ENCODE measurements at places on chromosomes 6 and 20.

GRCh38 chr6:4895971-4896370 is 107.9 kb downstream of the RPP40 start:
- DNase-seq: no peak

GRCh38 chr6:7910298-7910653 is 312 bp downstream of the TXNDC5 start:
- no peak for DNase-seq

DNA sequence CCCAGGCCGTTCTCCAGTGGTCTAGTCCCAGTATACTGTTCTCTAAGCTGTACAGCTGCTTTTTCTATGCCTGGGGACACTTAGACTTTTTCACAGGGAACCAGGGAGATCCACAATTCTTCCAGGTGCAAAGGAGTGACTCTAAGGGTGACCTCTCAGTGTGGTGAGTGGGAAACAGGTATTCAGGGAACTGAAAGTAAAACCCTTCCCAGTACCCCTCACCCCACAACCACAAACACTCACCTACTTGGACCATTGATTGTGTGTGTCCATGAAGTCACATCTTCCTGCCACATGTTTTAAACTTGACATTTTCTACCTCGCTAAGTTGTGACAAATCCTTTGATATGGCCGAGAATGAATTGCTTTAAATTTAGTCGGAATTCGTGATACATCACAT is 183.6 kb downstream of the CLIC5 start:
- no peak for DNase-seq

DNA sequence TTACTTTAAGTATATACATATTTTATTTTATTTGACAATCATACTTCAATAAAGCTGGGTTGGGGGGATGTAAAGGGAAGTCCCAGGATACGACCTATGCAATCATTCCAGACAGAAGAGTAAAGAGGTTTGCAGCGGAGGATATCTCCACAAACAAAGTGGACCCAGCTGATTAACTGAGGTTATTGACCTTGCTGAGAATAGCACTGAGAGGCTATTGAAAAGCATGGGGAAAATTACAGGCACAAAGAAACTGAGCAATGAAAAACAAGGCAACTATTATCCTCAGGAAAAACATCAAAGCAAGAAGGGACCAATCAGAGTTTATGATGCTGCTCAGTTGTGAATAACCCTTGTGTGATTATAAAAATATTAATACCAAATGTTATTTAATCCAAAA is 32.6 kb downstream of the SERPINB1 start:
- DNase-seq: no peak

DNA sequence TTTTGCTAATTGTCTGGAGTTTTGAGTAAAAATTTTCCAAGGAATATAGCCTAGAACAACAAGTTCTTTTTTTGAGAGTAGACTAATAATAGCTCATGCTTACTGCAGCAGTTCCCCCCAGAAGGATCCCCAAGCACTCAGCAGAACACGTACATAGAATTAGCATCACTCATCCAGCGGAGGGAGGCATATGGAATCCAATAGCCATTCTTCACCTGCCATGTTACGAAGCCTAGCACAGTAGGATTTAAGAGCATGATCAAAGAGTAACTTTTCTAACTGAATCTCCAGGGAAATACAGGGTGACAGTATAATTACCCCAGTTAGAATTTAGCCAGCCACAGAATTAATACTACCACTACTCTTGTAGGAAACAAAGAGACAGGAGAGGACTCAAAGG is 511.7 kb upstream of the NOX3 start:
- DNase-seq: no peak

GRCh38 chr20:18678549-18679419 is 90.9 kb downstream of the DTD1 start:
- DNase-seq: no peak

DNA sequence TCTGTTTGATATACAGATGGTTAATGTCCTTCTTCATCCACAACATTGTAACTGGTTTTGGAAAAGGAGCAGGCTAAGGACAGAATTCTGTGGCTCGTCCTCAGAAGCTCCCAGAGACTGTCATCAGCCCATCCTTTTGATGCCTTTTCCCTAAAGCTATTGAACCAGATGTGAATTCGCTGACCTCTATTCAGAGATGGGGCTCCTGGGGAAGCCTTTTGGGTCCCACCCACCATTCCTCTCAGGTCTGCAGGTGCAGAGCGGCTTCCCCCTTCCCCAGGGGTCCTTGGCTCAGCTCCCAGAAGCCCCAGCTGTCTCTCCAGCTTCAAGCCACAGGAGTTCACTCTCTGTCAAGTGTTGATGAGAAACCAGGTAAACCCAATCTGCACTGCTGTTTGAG is 191.7 kb downstream of the SMOC2 start:
- no peak for DNase-seq

GRCh38 chr6:168343239-168344150 is 23.9 kb upstream of the DACT2 start:
- DNase-seq: no peak

DNA sequence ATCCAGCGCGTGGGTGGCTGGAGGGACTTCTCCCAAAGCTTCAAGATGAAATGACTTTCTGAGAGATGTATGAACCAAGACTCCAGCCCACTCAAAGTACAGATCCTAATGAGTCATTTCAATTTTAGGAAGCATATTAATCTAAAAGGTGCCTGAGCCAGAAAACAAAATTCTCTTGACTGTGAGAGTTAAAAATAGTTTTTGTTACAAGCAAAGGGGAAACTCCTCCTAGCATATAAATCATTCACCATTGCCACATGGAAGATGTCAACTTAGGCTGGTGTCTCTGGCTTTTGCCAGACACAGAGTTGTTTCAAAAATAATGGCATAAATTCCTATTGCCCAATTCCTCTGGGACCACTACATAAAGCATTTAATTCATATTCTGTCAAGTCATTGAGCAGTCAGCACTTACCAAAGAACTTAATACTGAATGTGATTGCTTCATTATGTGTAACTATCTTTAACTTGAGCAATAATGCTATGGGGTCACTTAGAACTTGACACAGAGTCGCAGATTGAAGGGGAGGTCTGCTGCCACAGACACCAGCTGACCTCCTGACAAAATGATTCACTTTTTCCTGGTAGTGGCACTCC is 280.6 kb downstream of the SLC35F1 start:
- DNase-seq: no peak

DNA sequence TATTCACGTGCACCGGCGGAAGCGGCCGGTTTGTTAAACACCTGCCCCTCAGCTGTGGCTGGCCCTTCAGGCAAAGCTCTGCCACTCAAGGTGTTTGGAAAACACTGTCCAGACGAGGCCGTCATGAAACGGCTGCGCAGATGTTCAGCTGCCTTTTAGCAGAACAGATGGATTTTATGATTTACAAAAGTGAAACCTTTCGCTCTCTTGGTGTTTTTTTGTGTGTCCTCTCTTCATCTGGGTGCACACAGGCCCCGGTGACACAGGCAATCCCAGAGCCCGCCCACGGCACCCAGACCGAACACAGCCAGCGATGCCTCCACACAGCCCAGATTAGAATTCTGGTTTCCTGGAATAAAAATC is 397.0 kb downstream of the SMOC2 start:
- DNase-seq: no peak

DNA sequence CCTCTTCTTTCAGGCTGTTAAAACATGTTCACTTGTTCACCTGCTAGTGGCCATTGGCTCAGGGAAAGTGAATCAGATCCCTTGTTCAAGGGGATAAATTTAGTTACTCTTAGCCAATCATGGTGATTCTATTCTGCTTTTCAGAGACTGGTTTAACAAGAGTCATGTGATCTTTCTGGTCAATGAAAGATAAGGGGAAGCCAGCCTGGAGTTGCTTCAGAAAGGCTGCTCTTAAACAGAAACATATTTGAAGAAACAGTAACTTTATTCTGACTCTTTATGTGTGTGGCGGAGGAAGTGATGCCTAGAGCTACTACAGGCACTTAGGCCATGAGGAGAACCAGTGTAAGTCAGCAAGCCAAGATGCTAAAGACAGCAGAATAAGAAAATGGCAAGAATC is 28.1 kb upstream of the AHI1 start:
- DNase-seq: no peak

GRCh38 chr6:156881687-156882629 is 104.8 kb downstream of the ARID1B start:
- no peak for DNase-seq

DNA sequence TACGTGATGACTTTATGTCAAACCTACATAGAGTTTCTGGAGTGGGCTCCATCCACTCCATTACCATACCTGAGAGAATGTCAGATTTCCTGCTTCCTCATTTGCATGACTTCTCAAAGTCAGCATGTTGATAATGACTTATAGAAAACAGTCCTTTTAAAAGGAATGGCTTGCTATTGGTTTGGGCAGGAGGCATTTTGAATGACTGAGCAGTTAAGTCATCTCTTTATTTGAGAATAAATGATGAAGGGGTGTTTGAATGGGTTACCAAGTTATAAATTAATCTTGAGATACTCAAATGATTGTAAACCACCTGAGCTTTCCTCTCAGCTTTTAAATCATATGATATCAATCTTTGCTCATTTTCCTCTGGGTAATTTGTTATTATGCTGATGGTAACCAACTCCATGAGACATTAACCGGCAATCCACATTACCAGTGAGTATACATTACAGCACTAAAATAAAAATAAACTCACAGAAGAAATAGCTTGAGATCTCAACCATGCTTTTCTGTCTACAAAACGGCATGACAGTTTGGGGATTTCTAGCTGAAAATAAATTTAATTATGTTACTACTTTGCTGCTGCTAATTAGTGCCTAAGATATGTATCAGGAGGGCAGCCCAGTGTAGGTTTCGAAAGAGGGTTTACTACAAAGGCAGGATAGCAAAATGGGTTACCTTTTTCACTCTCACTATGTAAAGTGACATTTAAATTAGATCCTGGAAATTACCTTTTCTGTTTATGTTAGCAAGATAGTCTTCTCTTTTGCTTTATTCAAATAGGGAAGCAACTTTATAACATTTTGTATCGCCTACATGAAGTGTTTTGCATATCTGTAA is 78.8 kb downstream of the RPS12 start:
- DNase-seq: no peak

DNA sequence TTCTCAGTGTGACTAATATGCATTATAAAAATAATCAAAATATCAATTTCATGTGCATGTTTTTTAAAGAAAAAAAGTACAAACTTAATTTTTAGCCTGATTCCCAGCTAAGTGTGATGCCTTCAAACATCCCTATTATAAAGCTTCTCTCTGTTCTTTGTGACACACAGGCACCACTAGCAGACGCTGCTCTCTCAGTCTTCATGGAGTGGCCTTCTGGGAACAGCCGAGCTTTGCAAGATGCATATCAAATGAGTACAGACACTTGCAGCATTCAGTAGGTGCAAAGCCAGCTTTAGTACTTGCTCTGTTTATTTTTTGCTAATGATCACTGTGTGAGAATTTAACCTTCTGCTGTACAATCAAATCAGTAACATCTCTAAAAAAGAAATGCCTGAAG is 340.0 kb downstream of the ADGRB3 start:
- no peak for DNase-seq

DNA sequence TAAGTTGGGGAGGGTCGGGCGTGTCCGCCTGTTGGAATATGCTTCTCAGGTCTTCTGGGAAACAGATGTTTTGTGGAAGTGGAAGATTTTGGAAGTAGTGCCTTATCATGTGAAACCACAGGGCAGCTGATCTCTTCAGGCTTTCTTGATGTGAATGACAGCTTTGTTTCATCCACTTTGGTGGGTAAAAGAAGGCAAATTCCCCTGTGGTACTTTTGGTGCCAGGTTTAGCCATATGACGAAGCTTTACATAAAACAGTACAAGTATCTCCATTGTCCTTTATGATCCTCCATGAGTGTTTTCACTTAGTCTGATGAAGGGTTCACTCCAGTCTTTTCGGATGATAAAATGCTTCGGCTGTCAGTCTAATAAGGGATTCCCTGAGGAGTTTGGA is 4.6 kb downstream of the IRF4 start:
- no peak for DNase-seq

DNA sequence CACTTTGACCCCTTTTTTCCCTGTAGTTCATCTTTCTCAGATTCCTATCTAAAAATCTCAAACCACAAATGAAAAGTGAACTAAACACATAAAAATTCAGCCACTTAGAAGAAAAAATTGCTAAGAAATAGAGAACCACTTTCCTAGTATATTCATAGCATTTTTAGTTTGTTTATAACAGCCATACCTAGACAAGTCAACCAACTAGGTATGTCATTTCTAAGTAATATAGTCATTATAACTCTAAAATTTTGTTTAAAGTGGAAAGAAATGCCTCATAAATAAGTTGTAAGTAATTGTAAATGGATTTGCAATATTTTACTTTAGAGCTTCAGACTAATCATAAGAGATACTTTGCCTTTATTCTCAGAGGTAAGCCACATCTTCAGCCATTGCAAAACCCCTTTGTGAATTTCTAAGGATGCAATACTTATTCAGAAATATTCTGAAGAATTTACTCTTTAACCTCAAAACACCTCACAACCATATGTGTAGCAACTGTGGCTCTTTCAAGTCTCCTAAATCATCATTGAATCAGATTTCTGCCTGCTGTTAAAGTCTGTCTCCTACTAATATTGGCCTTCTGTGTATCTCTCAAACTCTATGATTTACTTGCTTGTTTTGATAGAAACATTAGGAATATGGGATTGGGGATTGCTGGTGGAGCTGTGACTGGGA is 6.9 kb upstream of the SUMO4 start:
- DNase-seq: no peak

DNA sequence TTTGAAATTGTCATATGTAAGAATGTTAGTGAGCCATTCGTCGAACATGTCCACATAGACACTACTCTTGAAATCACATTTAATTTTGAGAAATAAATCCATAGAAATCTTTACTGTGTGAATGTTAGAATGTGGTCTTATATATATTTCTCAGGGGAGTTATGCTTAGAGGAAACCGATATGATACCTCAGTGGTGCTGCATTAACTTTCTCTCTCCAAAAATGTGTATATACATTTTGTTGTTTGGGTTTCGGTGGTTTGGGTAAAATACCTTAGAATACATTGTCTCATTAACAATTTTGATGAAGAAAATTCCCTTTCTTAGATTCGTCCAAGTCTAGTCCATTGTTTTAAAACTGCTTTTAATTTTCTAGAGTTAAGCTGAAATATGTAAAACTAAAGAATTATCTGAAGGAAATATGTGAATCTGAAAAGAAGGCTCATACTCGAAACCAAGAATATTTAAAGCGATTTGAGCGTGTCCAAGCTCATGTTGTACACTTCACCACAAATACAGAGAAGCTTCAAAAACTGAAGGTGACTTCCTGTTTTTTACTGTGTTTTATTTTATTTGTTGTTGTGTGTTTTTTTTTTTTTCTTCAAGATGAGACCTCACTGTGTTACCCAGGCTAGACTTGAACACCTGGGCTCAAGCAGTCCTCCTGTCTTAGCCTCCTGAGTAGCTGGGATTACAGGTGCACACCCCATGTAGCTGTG is 10.3 kb downstream of the KIZ start:
- no peak for DNase-seq

DNA sequence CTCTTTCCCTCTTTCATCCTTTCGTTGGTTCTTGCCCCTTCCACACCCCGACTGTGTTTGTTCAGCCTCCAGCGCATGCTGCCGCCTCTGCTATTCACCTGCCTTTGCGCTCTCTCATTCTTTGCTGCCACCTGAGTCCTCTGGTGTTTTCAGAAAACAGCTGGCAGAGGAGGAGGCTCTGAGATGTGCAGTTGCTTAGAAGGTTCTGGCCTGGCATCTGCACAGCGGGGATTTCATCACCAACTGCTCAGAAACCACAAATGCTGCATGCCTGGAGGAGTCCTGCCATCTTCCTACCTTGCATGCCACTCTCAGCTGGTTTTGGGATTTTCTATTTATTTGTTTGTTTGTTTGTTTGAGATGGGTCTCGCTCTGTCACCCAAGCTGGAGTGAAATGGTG is 39.2 kb upstream of the CLDN20 start:
- no peak for DNase-seq

- peak; percentile 79 for DNase-seq
Measured at GRCh38 chr6:44064089-44064947, 62.9 kb downstream of the MRPL14 start.

GRCh38 chr6:71721642-71722041 is 164.7 kb upstream of the RIMS1 start:
- DNase-seq: no peak

All from epithelial cell of prostate (primary cell).